ENCODE measurements at places on chromosomes 6 and 20.
A peak's percentile ranks its signal among the peaks of the same experiment; 100 is the strongest.

DNA sequence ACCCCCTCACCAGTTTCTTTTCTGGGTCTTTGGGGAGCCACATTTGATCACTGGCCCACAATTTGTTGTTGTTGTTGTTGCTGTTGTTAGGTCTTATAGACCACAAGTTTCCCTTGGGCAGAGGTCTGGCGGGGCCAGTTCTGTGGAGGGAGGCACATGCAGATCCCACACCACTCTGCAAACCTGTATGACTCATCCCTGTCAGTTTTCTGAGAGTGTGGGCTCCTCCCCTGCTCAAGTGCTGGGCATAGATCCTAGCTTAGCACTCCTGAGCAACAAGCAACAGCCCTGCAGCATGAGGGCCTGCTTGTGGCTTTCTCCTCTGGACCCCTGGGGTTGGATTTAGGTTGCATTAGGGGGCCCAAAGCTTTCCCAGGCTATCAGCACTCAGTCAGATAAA lies 411.1 kb upstream of the HTR1E start:
- no peaks in the 10 kb centered on the region for H3K36me3 ChIP-seq
- H3K27me3 ChIP-seq, result no peaks in the 10 kb centered on the region
- no peak for DNase-seq
- no peak overlapping the region for H3K4me3 ChIP-seq

- H3K27me3 ChIP-seq, result no peaks in the 10 kb centered on the region
- H3K4me1 ChIP-seq, result no peaks in the 10 kb centered on the region
- H3K36me3 ChIP-seq, result no peaks in the 10 kb centered on the region
- no peak overlapping the region for H3K27ac ChIP-seq
Observed at GRCh38 chr20:9200196-9200595, 131.3 kb downstream of the PLCB4 start.

GRCh38 chr6:20575125-20575524 lies 40.9 kb downstream of the CDKAL1 start:
- peaks cover 3% of the 10 kb centered on the region for H3K36me3 ChIP-seq
- no peak overlapping the region for H3K4me3 ChIP-seq
- H3K27ac ChIP-seq, result no peak overlapping the region
- no peak for DNase-seq

DNA sequence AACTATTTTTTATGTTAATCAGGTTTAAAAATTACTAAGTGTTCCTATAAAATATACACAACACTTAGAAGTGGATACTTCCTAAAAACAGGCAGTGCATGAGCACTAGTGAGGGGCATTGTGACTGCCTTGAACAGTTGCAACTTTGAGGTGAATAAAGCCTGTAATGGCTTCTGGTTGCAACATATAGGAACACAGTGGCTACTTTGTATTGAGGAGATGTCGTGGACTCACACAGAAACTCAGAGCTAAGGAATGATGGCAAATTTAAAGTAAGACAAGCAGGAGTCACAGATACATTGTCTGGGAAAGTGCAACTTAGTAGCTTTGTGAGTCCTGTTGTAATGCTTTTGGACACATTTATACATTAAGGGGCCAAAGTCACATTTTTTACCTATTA lies 861 bp upstream of the HLA-A start:
- H3K36me3 ChIP-seq, result peaks cover 31% of the 10 kb centered on the region
- H3K4me3 ChIP-seq, result peak overlapping the region; percentile 85
- H3K27me3 ChIP-seq, result no peaks in the 10 kb centered on the region
- H3K4me1 ChIP-seq, result no peaks in the 10 kb centered on the region
- no peak for DNase-seq

DNA sequence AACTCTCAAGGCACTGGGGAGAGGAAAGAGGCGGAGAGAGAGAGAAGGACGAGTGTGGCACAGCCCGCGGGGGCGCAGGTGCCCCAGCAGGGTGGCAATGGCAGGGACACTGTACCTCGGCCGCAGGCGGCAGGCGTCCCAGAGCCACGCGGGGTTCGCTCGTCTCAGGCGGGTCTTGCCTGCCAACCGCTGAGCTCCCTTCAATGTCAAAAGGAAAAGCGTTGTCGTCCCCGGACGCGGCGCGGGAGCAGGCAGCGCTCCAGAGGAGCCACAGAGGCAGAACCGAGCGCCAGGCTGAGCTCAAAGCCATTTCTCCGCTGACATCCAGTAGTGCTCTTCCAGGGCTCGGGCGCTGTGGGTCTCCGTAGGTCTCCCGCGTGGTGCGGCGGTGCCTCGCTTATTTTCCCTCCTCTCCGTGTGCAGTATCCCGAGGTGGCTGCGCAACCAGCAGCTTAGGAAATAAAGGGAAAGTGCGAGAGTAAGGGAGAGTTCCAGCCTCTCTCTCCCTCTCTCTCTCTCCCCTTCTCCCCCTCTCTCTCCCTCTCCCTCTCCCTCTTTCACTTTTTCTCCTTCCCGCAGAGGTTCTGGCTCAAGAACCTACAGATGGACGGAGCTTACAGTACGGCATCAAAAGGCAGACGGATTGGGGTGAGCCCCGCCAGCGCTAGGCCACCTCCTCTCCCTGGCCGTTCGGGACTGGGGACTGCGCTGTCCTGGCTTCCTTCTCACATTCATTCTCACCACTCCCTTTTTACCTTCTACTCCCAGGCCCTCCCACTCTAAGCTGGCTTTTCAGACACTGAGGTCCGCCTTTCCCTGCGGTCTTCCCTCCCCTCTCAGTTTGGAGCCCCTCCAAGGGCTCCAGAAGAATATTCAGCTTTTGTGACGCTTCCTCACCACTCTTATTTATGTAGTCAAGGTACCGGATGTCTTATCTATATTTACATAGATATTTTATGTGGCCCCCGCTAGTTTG lies at the start of gene LAMA4:
TSS of gene LAMA4 (minus strand) at position 727 of the 976 bp plus-strand sequence. CDS start at position 310, 417 bp downstream.
- no peak within 1 kb of the TSS for H3K27ac ChIP-seq
- no peaks in the 10 kb centered on the region for H3K36me3 ChIP-seq

Data from H9 (cell line).